NCI-H2107 (cell line): ENCODE measurements at places on chromosomes 3 and 15.

DNA sequence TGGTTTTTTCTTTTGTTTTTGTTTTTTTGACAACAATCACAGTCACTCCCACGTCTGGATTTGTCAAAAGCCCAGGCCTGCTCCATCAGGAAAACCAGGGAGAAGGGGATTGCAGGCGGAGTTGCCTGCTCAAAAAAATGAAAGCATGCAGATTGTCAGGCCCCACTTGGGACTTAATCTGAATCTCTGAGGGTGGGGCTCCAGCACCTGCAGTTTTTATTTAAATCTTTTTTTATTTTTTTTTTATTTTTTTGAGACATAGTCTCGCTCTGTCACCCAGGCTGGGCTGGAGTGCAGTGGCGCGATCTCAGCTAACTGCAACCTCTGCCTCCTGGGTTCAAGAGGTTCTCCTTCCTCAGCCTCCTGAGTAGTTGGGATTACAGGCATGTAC lies 140.9 kb downstream of the FOXP1 start:
- no peak for DNase-seq

DNA sequence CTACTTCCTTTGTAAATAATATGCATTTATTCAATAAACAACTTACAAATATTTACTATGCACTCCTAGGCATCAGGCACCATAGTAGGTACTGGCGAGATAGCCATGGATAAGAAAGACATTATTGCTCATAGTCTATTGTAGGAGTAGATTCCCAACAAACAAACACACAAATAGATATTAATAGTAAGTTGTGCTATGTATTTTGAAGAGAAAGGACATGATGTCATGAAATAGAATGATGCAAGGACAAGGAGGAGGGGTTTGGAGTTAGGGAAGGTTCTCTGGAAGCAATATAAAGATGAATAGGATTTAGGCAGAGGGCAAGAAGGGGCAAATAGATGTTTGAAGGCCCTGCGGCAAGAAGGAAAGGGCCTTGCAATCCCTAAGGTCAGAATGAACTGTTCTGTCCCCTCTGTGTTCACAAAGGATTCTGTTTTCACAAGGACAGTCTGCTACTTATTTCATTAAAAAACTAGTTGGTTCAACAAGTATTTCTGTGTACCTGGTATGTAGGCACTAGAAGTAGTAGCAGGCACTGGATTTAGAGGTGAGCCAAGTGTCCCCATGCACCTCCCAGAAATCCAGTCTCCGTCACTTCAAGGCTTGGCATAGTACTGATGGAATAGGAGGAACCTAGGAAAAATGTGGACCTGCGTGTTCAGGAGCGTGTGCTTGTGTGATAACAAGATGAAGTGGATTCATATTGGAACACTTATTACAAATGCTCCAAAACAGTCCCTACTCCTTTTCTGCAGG lies 231.8 kb upstream of the TPRG1 start:
- DNase-seq: no peak

DNA sequence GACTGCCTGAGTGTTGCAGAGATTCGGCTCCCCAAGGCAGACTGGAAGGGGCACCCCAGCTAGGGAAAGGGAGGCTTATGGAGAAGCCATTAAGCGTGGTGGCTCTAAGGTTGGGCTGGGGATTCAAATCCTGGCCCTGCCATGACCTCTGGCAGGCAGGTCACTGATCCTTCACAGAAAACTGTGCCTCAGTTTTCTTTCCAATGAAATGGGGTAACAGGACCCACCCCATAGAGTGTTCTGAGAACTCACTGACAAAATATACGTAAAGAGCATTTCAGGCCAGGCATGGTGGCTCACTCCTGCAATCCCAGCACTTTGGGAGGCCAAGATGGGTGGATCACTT lies 34.6 kb downstream of the DNASE1L3 start:
- no peak for DNase-seq

DNA sequence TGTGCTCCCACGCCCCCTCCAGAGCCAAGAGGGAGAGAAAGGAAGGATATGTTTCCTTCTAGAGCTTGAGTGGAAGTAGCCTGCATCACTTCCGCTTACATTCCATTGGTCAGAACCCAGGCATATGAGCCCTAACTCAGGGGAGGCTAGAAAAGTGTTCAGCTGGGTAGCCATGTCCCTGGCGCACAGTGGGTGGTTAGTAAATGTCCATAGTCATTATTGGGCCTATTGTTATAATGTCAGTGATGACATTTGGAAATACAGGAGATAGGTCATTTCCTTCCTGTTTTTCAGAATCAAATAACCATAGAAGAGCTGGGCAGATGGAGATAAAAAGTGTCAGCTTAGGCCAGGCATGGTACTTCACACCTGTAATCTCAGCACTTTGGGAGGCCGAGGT lies 27.3 kb downstream of the CD276 start:
- DNase-seq: no peak

- DNase-seq: no peak
These were observed 137.6 kb downstream of the GOLIM4 start for GRCh38 chr3:167958141-167958540.

DNA sequence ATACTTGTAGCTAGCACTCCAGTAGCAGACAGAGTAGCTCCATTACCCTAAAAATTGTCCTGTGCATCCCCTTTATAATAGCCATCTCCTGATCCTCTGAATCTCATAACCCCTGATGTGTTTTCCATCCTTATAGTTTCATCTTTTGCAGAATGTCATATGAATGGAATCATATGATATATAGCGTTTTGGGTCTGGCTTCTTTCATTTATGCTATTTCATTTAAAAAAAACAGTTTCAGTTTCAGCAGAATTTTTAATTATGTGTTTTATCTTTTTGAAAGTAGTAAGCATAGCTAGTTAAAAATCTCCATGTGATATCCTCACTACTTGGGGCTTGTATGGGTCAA lies 132.7 kb downstream of the KLF13 start:
- no peak for DNase-seq

- no peak for DNase-seq
These were observed 42.9 kb upstream of the MITF start for GRCh38 chr3:69696367-69696766.

DNA sequence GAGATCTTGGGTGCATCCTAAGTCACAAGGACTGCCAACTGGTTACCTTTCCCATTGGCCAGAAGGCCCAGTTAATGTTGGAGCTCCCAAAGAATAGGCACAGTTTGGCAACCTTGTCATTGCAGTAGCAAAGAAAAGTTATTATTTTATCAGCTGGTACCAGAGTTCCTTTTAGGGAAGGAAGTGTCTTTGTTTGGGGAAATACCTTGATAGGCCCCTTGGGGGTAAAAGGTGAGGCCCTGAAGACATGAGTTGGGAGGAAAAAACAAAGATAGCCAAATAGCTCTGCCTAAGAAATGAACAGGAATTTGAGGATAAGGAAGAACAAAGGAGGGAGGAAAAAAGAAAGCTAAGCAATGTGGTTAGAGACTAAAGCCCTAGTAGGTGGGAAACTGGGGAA lies 85.8 kb downstream of the ANP32A start:
- DNase-seq: no peak

- no peak for DNase-seq
These were observed 99.7 kb upstream of the PLXNA1 start for GRCh38 chr3:126883241-126883640.

DNA sequence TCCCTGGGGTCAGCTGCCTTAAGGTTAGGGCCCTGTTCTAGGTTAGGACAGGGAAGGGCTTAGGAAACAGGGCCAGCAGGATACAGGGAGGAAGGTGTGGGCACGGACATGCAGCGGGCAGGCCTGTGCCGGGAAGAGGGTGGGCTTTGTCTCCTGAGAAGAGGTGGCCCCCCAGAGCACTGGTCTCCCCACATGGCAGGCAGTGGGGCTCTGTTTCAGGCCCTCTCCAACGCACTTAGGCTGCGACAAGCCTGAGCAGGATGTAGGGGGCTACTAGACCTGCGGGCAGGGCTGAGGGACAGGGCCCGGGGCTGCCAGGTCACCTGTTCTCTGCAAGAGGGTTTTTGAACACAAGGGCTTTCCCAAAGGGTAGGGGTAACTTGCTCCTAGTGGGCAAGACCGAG lies 33.5 kb downstream of the KLF13 start:
- DNase-seq: no peak

DNA sequence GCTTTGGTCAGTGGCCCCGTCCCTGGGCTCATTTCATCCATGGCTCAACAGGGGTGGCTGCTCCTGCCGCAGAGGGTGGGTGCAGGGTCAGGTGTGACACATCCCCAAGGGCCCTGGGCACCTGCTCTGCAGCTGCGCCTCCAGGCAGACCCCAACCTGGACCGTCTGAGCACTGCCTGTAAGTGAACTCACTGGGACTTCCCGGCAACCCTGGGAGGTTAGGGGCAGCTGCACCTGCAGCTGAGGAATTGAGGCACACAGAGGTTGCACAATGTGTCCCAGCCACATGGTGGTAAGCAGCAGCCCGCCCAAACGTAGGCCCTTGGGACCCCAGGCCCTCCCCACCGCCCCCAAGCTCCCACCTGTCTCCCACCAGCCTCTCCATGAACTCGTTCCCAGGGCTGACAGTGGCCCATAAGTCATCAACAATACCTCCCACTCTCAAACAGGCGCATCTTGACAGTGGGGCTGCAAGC lies 55.1 kb downstream of the PLXNA1 start:
- DNase-seq: no peak
